Activated T-cell treated with anti-CD3 and anti-CD28 coated beads for 24 hours (primary cell): ENCODE measurements at places on chromosomes 3 and 15.

- DNase-seq: no peak
Observed at GRCh38 chr15:99511866-99512661, 53.7 kb upstream of the MEF2A start.

DNA sequence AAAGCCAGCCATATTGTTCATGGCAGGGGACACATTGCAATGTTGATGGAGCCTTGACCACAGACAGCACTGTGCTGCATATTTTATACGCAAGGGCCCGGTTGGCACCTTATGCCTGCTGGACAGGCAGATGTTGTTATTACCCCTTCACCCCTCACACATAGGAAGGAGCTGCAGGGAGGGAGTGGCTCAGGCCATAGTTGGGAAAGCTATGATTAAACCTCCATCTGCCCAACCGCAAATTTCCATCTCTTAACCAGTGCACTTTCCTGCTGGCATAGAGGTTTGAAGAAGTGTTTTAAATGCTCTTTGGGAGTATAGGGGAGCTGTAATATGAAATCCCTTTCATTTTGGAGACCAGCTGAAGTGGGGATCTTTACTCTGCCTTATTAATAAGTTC, 224.7 kb downstream of the CACNA2D3 start:
- no peak for DNase-seq

DNA sequence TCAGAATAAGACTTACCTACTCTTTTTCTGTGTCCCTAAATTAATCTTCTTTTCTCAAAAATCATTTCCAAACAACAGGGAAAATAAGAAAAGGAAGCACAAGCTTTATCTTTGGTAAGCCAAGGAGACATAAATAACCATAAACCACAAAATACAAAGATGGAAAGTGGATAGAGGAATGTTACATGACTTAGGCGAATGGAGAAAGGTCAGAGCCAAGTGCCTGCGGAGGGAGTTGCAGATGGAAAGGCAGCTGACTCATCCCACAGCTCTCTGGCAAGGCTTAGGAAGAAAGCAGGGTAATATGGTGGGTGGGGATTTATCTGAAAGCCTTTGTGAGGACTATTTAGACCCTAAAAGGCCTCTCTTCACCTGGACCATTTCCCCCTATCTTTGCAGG, 72.8 kb downstream of the GALK2 start:
- no peak for DNase-seq

- no peak for DNase-seq
Observed at GRCh38 chr15:40287968-40288367, 5.1 kb upstream of the ANKRD63 start.

GRCh38 chr15:89947385-89947784, 34.6 kb upstream of the ARPIN start:
- DNase-seq: no peak

DNA sequence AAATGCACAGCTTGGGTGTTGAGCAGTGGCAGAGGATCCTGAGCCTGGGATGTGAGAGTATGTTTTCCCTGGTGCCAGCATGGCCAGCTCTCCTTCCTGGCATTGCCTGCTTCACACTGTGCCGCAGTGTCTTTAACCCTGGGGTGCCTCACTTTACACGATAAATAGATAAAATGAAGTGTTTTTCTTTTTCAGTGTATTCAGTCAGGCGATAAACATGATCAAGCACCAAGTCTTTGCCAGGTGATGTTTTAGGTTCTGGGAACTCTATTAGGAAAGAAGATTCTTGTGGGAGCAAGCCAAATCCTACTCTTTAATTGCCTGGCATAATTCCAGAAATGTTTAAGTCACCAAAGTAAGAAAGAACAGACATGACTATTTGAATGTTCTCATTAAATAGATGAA, 14.0 kb downstream of the ABHD6 start:
- DNase-seq: no peak

DNA sequence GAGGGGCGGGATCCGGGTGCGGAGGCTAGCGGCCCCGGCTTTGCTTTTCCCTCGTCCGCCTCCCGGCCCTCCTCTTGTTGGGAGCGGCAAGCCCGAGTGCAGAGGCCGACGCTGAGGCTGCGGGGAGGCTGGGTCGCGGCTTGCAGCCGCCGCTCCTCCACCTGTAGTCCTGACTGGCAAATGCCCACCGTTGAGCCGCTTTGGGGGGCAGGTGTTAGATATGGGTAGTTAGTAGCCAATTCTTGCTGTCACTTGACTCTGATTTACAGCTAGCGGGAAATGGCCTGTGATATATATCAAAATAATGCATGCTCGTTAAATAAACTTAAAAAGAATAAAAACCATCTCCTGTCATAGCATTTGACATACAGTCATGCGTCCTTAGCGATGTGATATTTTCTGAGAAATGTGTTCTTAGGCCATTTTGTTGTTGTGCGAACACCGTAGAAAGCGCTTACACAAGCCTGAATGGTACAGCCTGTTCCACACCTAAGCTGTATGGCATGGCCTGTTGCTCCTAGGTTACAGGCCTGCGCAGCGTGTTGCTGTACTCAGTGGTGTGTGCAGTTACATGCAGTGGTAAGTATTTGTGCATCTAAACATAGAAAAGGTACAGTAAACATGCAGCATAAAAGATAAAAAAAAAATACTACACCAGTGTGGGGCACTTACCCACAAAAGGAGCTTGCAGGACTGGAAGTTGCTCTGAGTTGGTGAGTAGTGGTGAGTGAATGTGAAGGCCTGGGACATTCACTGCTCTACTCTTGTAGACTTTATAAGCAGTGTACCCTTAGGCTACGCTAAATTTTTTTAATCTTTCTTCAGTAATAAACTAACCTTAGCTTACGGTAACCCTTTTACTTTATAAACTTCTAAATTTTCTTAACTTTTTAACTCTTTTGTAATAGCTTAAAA, 873 bp downstream of the CAPN7 start:
- no peak for DNase-seq
